M059J (cell line): ENCODE measurements at places on chromosomes 12 and 14.

DNA sequence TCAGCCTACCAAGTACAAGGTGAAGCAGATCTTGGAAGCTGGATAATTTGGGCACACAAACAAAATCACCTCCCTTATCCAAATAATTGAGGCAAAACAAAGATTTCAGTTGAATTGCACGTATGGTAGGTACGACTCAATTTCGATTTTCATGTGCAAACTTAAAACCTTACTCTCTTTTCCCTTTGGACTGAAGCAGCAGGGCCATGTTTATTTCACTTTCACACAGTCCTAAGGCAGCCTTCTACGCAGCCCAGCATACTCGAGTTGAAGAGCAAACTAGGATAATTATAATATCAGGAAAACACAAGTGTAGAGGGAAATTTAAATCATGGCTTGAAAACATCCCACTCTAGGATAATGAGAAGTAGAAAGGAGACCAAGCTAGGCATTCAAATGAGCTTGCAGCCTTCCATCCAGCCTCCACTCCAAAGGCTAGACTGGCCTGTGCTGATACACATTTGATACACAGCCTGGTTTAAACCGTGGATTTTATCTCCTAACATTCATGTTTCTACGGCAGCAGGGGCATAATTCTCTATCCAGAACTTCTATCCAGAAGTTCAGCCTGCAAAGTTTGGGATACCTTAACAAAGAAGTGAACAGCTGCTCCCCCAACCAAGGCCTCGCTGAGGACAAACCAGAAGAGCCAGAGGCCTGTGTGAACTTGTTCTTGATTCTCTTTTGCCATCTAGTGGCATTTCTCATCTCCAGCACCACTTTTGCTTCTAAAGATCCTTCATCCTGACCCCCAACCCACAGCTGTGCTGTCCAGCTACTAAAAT, 2.4 kb upstream of the RNASE7 start:
- DNase-seq: peak; percentile 52

GRCh38 chr12:102462795-102463465, 17.4 kb downstream of the IGF1 start:
- no peak for DNase-seq

DNA sequence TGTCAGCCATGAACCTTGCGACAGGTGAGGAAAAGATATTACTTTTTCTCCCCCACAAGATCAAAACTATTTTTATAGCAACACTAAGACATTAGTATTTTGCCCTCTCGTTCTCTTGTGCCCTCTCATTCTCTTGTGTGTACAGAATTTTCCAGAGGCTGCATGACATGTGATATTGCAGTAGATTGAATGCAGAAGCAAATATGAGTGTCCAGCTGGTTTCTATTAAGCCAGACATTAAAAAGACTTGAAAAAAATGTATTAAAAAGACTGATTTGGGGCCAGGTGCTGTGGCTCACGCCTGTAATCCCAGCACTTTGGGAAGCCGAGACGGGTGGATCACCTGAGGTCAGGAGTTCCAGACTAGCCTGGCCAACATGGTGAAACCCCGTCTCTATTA, 63.7 kb upstream of the ZFP36L1 start:
- no peak for DNase-seq

- DNase-seq: no peak
Observed at GRCh38 chr14:96538990-96539317, 36.8 kb downstream of the PAPOLA start.

- DNase-seq: peak; percentile 90
Observed at GRCh38 chr14:20683125-20683890, 1.1 kb upstream of the RNASE4 start.

DNA sequence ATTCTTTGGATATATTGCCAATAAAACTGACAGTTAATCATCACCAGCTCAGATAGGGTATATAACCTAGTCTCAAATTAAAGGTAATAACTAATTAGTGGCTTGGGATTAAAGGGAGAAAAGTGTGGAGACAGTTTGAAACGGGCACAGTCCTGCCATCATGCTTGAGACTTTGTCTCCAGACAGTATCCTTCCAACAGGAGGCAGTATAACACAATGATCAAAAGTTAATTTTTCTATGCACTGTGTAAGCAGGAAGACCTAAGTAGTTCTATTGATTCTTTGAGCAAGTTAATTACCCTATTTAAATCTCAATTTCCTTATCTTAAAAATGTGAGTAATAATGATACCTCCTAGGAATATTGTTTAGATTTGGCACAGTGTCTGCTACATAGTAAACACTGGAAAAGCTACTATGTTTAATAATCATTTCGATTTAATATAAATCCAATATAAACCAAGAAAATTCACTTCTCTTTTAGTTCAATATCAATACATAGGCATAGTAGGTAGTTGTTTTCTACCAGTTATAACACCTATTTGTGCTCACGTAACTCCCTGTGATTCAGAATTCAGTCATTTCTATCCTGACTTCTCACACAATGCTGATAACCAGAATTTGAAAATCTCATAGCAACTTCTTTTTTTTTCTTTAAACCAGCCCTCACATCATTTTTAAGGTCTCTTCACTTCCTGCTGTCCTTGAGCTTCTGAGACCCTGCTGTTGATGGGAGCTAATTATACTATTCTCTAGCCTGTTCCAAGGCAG, 53.7 kb downstream of the GALNT4 start:
- peak; percentile 39 for DNase-seq

GRCh38 chr14:24296341-24297157, 3.0 kb downstream of the DHRS1 start:
- peak; percentile 87 for DNase-seq

DNA sequence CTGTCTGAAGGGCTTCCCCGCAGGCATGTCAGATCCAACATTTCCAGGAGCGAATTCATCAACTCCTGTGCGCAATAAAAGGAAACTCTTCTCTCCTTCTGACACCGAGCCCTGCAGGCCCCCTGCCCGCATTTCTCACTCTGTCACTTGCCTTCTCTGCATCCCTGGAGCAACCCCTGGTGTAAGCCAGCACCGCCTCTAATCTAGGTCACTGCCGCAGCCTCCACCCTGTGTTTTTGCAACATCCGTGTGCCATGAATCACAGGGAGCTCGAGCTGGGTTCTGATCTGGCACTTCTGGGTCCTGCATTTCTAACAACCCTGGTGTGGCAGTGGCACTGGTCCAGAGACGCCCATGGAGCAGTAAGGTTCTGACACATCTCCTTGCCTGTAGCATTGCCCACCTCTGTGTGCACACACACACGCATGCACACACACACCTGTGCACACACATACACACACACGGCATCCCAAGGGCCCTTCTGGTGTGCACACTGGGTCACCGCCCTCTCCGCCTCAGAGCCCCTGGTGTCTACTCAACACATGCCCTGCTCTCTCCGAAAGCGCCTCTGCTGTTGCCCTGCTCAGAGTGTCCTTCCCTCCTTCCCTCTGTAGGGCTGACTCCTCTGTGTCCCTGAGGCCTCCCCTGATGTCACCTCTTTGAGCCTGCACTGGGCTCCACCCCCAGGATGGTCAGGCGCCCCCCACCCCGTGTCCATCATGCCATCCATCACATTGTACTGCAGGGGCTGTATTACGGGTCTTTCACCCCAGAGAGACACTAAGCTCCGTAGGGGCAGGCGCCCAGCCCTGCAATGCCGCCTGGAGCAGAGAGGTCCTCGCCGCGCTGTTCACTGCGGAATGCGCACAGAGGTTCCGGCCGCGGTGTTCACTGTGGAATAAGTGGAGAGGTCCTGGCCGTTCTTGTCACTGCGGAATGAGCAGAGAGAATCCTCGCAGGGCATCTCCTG, 111.4 kb upstream of the SFSWAP start:
- DNase-seq: no peak

DNA sequence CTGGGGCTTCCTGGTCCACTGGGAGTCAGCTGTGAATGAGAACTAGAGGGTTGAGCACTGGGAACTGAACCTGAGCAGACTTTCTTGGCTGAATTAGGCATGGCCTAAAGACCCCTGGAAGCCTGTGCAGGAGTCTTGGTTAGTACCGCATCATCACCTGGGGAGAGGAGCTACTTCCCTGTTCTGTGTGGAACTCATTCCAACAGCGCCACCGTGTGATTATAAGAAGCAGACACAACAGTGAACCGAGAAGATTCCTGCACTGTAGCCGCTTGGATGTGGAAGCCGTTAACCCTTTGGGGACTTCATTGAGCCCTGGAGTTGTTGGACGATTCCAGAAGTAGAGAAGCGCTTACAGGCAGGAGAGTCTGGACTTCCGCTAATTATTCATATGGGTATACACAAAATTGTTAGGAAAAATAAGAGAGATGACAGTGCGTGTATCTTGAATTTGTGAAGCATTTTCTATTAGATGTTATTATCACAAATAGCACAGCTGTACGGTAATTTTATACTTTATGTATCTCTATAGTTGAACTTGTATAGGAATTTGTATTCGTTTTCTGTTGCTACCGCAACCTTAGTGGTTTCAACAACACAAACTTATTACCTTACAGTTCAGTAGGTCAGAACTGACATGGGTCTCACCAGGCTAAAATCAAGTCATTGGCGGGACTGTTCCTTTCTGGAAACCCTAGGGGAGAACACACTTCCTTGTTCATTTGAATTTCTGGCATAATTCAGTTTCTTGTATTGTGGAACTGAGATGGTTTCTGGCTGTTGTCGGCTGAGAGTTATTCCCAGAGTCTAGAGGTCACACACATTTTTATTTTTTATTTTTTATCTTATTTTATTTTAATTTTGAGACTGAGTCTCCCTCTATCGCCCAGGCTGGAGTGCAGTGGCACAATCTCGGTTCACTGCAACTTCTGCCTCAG, 100.7 kb downstream of the C2CD5 start:
- DNase-seq: peak; percentile 76

- no peak for DNase-seq
Observed at GRCh38 chr12:120999191-121000120, 16.8 kb downstream of the C12orf43 start.

GRCh38 chr12:129570796-129571400, 332.9 kb downstream of the TMEM132D start:
- peak; percentile 7 for DNase-seq

DNA sequence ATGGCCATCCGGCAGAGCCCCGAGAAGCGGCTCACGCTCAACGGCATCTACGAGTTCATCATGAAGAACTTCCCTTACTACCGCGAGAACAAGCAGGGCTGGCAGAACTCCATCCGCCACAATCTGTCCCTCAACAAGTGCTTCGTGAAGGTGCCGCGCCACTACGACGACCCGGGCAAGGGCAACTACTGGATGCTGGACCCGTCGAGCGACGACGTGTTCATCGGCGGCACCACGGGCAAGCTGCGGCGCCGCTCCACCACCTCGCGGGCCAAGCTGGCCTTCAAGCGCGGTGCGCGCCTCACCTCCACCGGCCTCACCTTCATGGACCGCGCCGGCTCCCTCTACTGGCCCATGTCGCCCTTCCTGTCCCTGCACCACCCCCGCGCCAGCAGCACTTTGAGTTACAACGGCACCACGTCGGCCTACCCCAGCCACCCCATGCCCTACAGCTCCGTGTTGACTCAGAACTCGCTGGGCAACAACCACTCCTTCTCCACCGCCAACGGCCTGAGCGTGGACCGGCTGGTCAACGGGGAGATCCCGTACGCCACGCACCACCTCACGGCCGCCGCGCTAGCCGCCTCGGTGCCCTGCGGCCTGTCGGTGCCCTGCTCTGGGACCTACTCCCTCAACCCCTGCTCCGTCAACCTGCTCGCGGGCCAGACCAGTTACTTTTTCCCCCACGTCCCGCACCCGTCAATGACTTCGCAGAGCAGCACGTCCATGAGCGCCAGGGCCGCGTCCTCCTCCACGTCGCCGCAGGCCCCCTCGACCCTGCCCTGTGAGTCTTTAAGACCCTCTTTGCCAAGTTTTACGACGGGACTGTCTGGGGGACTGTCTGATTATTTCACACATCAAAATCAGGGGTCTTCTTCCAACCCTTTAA, 1.5 kb downstream of the FOXG1 start:
- peak; percentile 73 for DNase-seq

DNA sequence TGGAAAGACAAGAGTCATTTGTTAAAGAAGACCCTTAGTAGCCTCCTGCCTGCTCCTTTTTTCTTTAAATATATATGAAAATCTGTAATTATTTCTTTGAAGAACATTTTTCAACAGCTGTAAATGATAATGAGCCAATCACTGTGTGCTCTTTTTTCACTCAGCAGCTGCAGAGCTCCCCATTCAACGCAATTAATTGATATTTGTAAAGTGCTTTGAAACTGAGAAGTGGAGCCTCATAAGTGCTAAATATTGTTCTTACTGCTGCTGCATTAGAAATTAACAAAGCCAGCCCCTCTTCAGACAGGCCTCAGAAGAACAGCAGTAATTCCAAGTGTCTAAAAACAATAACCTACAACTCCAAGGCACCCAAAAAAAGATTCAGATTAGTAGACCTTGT, 224.3 kb downstream of the GXYLT1 start:
- DNase-seq: no peak

DNA sequence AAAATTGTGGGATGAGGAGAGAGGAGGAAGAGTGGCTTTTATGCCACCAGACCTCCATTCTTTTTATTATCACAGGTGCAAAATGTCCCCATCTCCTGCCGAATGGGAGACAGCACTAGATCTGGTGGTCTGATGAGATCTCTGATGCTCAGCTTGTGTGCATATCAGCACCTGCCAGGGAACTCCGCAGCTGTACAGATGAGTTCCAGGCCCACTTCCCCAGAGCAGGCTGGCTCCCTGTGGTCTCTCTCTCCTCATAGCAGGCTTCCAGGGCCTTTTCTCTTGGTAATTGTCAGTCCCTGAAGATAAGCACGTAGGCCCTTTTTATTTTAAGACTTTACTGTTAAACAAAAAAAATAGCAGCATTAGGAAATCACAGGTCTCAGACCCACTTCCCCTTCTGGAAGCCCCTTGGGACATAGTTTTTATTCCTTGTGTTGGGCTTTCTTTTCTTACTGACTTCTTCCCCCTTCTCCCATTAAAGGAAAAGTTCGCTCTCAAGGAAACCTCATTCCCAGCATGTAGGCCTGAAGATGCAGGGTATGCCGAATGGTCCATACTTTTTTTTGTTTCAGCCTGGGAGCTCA, 4.5 kb upstream of the TBC1D30 start:
- DNase-seq: no peak
